SK-MEL-5 (cell line): ENCODE measurements at places on chromosomes 3 and 15. TPM values are rescaled to one million over a fixed set of nuclear protein-coding genes. Genes with fewer than 3 reads are reported as not detected.

The ARGFX gene
- not detected in 2 replicates for total RNA-seq

The PPP1R14D gene
- not detected in 2 replicates for total RNA-seq

The NMNAT3 gene
- 0.85 and 0.93 TPM in 2 replicates for total RNA-seq

The APBA2 gene
- 21.0 and 24.6 TPM in 2 replicates for total RNA-seq

The CISH gene
- total RNA-seq: 0.16 and 0.32 TPM in 2 replicates

The TGM5 gene
- total RNA-seq: 0.13 and 0.21 TPM in 2 replicates

The SERINC4 gene
- total RNA-seq: not detected in 2 replicates

The LRRK1 gene
- 0.80 and 1.0 TPM in 2 replicates for total RNA-seq

The MYO1E gene
- total RNA-seq: 59.9 and 68.7 TPM in 2 replicates
